SHP77 treated with DMSO at 0.1 percent for 48 hours (cell line): ENCODE measurements at places on chromosomes 3 and 15.

- DNase-seq, result no peak
Observed at GRCh38 chr3:43752905-43753304, 62.2 kb downstream of the ABHD5 start.

- no peak for DNase-seq
Observed at GRCh38 chr15:67463488-67463887, 57.4 kb upstream of the C15orf61 start.

- no peak for DNase-seq
Observed at GRCh38 chr3:66490214-66490613, 10.6 kb downstream of the LRIG1 start.

DNA sequence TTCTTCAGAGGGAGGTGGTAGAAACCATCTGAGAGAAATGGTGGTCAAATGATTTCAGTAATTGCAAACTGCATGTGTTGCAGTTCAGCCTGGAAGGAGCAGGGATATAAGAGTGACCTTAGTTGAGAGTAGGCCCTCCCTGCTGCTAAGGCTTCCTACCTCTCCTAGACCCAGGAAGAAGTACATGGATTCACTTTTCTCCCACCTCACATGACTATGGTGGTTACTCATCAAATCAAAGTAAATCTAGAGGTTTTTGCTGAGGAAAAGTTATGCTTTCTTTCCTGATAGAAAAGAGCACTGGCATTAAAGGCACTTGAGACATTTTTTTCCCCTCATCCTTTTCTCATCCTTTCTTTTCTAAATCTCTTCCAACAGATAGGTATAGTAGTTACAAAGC is 43.2 kb upstream of the LEKR1 start:
- DNase-seq, result no peak

DNA sequence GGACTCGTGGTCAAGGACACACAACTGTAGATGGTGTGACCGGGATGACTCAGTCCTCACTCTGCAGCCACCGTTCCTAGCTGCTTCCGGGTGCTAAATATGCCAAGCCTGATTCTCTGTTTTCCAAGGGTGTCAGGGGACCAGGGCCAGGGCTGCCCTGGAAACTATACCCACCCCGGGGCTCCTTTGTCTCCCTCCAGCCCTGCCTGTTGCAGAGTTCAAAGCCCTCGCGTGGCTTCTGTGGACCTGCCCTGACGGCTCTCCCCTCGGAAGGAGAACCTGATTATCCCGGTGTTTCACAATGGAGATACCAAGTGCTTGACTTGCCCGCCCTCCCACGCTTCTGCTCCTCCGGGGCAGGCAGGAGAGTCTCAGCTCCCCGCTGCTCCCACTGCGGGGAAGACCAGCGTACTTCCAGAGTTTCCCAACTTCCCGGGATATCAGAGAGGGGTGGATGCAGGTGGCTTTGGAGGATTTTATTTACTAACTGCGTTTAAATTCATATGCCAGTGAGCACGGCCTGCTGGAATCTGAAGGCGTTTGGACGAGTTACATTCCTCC is 125.0 kb downstream of the ASB7 start:
- DNase-seq, result no peak

- no peak for DNase-seq
Observed at GRCh38 chr3:166471074-166471767, 634.0 kb upstream of the BCHE start.

DNA sequence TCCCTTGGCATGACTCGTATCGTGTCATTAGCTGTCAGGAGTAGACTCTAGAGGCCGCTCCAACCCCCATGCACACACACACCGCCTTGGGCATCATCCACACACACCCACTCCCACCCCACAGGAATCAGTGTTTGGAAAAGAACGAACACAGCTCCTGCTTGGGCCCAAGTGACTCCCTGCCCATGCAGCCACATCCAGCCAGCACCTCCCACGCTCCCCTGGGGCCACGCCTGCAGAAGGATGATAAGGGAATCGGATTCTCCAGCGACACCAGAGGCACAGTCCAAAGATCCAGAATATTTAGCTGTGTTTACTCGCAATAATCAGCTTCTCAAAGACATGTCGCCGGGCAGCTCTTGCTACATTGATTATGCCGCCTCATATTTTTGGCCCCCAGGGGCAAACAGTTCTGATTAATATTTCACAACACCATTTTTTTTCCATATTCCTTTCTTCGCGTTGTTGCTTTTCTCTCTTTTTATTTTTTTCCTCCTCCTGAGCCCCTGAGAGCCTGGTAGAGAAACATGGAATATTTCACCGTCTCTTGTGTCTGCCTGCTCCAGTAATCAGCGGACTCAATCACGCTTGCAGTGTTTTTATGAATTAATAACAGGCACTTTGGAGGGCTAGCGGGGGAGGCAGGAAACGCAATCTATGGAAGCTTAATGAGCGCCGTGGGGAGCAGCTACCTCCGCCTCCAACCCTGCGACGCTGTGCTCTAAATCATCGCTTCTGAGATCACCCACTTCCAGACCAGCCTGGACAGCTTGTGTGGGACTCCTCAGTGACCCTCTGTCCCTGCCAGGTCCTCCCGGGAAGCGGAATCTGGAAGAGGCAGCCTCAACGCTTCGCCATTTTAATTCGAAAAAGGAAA is 221.4 kb downstream of the TLE3 start:
- no peak for DNase-seq

GRCh38 chr3:127637546-127637945 is 8.6 kb downstream of the PODXL2 start:
- no peak for DNase-seq

DNA sequence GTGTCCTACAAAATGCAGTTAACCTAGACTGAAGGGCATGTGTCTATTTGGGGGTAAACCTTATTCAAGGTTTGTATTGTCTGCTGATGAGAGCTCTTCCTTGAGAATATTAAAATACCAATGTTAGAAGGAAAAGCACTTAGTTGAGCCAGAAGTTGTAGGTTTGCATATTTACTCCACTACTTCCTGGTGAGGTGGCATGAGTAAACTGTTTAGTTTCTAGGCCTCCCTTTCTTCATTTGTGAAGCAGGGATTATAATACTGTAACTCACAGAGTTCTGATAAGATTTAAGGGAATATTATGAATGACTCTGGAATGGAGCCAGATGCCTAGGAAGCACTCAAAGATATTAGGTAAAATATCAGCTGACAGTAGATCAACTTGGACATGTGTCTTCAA is 46.7 kb downstream of the CD200R1L start:
- DNase-seq, result no peak

DNA sequence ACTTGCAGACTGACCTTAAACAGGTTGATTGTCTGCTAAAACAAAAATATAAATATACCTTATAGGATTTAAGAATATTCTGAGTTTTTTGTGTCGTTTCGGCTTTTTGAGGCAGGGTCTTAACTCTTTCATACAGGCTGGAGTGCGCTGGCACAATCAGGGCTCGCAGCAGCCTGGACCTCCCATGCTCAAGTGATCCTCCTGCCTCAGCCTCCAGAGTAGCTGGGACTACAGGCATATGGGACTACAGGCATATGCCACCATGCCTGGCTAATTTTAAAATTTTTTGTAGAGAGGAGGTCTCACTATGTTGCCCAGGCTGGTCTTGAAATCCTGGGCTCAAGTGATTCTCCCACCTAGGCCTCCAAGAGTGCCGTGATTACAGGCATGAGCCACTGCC is 113.9 kb downstream of the TCF12 start:
- no peak for DNase-seq

DNA sequence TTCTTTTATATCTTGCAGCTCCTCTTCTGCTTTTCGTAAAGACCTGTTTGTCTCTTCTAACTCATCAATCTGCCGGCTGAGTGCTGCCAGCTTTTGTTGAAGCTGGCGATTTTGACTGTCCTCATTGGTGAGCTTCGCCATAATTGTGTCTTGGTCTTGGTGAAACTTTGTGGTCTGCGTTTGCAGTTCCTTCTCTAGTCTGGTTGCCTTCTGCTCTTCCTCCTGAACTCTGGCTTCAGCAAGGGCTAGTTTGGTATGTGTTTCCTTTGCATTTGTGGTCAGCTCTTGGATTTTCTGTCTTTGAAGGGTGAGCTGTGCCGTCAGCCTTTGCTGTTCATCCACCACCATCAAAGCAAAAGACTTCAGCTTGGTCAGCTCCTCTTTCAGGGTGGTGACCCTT is 32.9 kb downstream of the CMSS1 start:
- no peak for DNase-seq

- DNase-seq, result no peak
Observed at GRCh38 chr3:22942981-22943380, 260.1 kb upstream of the UBE2E2 start.

GRCh38 chr3:47431225-47431624 is 44.5 kb downstream of the SCAP start:
- no peak for DNase-seq

- no peak for DNase-seq
Observed at GRCh38 chr3:8519774-8520448, 18.3 kb downstream of the LMCD1 start.

GRCh38 chr15:47548231-47548630 is 169.1 kb upstream of the SEMA6D start:
- DNase-seq, result no peak

DNA sequence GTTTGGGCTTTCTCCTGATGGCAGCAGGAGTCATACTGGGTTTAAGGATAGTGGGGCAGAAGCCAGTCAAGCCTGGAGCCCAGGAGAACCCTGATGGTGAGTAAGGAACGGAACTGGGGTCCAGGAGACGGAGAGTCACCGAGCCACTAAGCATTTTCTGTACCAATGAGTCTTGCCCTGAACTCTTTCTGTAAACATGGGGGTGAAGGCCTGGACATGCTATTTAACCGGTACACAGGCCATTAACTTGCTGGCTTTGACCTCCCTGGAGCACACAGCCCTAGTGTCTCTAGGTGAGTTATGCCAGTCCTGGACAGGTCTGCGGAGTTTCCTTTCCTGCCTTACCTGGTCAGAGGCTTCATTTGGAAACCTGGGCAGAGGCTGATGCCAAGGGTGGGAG is 3.9 kb downstream of the SLC6A6 start:
- DNase-seq, result no peak

DNA sequence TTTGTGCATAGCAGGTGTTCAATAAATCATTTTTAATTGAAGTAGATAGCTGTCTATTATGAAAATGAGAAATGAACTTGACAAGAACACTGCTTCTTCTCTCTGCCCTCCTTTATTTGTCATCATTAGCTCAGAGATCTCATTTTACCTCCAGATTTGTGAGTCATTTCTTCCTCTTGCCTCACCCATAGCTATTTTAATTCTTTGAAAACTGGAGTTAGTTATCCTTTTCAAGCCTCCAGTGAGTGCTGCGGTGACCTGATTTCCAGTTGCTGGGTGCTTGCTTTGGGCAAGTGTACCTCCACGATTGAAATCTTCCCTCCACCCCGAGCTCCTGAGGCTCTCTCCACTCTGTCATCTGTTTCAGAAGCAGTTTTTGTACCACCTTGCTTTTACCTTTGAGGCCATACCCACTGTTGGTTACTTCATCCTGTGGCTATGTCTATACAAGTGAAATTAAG is 114.6 kb downstream of the NFKBIZ start:
- no peak for DNase-seq

- DNase-seq, result no peak
Observed at GRCh38 chr15:44525018-44525417, 11.9 kb upstream of the EIF3J start.

- DNase-seq, result peak; percentile 18
Observed at GRCh38 chr15:101613130-101614000, 38.8 kb downstream of the TM2D3 start.

- no peak for DNase-seq
Observed at GRCh38 chr3:19487386-19487785, 339.1 kb downstream of the KCNH8 start.

GRCh38 chr3:186986816-186987215 is 56.5 kb downstream of the ST6GAL1 start:
- no peak for DNase-seq

GRCh38 chr3:72482589-72483321 is 365.5 kb downstream of the SHQ1 start:
- DNase-seq, result no peak

- no peak for DNase-seq
Observed at GRCh38 chr15:40379853-40380252, 2.7 kb upstream of the KNSTRN start.

GRCh38 chr3:147758771-147759170 is 349.6 kb downstream of the ZIC1 start:
- DNase-seq, result no peak

- DNase-seq, result no peak
Observed at GRCh38 chr15:60110909-60111308, 106.8 kb downstream of the FOXB1 start.

DNA sequence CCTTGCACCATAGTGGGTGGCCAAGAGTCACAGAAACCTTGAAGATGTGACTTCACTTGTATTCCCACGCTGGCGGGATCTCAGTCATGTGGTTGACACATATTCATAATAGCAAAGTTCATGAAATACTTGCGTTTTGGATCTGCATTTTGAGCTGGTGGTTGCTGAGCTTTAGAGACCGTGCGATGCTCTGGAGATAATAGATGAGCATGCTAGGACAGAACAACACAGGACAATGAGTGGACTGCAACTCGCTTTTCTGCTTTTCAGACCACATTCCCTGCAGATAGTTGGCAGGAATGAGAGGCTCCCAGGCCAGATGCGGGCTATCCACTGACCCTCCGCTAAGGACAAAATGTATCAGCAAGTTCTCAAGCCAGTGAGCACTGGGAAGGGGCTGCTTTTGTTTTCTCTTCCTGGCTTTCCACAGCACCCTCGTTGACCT is 13.8 kb upstream of the STARD5 start:
- DNase-seq, result no peak

DNA sequence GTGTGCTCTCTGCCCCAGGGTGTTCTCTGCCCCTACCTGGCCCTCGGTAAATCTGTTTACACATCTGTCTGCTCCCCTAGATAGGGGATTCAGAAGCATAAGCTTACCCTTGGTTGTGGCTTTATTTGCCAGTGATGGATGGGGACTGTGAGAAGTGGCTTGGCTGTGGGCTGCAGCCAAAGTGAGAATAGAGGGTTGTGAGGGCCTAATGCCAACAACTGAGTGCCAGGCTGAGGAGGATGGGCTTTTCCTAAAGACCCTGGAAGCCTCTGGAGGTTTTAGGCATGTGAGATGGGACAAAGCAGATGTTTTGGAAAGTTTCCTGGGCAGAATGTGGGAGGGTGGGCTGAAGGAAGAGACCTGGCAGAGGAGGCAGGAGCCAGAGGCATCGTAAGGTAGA is 15.4 kb upstream of the APEH start:
- DNase-seq, result no peak

DNA sequence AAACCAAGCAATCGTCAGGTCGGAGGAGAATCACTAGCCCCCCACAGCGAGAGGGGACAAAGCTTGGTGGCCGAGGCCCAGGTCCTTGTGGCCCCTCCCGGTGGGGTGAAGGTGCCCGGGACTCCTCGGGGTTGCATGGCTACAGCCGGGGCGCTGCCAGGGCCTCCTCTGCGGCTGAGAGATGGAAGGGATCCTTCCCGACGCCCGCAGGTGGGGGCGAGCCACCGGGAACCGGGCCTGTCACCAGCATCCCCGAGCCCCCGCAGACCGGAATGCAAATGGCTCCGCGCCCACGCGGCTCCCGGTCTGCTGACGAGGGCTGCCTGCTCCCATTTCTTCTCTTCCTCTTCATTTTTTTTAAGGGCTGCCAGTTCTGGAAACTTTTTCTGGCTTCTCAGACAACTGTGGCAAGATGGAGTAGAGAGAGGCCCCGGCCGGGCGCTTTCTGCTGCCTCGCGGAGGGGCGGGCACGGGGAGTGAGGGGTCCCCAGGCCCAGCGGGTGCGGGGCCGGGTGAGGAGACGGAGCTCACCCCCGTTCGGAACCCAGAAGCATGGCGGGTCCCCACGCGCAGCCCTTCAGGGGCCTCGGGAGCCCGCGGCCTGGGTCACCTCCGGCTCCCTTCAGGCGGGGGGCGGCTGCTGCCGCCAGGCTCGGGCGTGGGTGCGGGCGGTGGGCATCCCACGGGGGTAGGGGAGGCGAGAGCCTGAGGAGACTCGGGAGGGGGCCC is 27.5 kb downstream of the MELTF start:
- DNase-seq, result no peak
